Hypothalamus (tissue), 51 donors: ENCODE measurements at places on chromosomes 3 and 15.

DNA sequence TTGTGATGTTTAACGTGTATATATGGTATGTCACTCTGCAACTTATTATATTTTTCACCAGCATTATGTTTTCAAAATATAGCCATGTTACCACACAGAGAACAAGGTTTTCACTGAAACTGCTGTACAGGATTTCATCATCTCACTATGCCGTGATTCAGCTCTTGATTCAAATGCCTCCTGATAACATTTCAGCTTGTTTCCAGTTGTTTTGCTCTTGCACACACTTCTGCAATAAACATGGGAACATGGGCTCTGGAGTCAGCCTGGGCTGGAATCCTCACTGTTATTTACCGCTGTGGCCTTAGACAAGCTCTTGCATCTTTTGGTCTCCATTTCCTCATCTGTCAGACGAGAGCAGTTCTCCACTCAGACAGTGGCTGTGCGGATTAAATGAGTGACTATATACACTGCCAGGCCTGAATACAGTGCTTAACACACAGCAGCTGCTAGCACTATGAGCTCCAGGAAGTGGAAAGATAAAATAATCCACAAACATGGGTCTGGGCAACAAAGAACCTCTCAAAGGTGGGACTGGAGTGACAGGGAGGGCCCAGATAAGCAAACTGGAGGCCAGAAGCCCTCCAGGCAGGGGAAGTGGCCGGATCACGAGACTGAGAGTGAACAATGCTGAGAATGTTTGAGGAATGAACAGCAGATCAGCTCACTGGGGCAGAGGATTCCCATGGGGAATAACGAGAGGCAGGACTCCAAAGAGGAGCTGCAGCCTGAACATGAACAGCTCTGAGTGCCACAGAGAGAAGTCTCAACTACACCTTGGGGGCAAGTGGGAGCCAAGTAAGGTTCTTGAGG lies 17.7 kb downstream of the NTRK3 start:
- DNase-seq: no peak

DNA sequence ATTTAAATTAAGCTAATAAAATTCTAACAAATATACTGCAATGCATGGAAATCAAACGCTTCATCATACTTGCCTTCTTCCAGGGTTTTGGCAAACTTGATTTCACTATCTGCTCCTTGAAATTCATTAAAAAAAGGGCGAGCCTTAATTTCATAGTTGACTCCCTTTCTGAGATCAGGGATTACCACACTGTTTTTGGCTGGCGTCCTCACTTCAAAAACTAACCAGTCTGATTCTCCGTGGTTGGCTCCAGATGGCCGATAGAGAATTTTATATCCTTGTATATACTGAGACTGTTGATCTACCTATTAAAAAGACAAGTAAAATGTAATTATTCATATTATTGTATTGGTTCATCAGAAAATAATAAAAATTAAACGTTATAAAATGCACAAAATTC lies 1106.8 kb downstream of the ROBO1 start:
- no peak for DNase-seq

- DNase-seq: no peak
Observed at GRCh38 chr15:58558777-58559176, 127.0 kb downstream of the LIPC start.

- DNase-seq: no peak
Observed at GRCh38 chr3:178804606-178805005, 267.0 kb downstream of the ZMAT3 start.

DNA sequence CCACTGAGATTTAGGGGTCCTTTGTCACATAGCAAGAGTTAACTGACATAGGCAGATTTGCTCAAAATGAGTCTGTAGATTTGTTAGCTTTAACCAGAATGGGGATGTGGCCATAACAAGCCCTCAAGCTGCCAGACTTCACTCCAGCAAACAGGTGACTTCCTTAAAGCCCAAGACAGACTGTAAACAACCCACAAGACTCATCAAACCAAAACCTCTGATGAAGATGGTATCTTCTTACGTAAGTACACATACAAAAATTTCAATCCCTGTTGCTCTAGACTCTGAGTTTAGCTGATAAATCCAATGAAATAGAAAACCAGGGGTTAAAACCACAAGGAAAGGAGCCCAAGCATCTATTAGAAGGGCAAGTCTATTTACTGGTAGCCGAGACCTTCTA lies 18.2 kb upstream of the ZBTB20 start:
- no peak for DNase-seq

DNA sequence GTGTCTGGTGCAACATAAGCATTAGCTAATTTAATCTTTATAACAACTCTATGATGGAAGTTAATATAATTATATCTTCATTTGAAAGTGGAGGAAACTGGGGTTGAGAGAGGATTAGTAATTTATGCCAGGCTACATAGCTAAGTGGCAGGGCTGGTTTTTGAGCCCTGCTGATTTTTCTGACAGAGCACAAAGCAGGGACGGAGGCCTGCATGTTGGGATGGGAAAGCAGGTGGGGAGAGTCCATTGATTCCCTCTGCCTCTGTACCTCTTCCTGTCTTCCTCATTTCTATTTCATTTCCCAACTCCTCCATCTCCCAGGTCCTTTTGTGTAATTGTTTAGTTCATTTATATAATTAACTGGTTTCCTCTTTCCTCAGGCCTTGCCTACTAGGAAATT lies 251.6 kb upstream of the ZPLD1 start:
- DNase-seq: no peak

GRCh38 chr15:78393137-78393536 lies 44.9 kb upstream of the IREB2 start:
- no peak for DNase-seq

DNA sequence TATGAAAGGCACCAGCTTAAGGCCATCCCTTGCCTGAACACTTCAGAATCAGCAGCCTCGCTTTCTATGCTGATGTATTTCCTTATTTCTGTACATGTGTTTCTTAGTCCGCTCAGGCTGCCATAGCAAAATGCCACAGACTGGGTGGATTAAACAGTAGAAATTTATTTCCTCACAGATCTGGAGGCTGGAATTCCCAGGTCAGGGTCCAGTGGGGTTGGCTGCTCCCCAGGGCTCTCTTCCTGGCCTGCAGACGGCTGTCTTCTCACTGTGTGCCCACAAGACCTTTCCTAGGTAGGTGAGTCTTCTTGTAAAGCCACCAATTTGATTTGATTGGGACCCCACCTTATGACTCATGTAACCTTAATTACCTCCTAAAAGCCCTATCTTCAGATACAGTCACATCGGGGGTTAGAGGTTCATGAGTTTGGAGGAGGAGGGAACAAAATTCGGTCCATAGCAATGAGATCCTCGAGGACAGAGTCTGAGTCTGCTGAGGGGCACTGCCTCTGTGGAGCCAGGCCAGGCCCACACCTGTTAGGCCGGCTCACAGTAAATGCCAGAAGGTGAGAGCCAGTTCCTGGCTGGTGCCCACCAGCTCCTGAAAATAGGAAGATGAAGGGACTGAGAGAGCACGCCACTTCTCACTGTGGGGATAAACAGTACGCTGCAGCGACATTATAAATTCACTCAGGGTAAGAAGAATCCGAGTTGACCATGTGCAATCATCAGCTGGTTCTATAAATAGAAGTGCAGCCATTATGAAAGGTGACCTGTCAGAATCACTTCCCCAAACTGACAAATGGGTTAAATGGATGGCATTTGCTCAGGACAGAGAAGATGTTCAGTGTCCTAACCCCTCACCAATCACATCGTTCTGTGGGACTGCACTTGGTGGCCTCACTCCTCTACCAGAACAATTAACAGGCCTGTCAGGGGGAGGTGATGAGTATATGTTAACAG lies 41.1 kb downstream of the CTXND1 start:
- no peak for DNase-seq

DNA sequence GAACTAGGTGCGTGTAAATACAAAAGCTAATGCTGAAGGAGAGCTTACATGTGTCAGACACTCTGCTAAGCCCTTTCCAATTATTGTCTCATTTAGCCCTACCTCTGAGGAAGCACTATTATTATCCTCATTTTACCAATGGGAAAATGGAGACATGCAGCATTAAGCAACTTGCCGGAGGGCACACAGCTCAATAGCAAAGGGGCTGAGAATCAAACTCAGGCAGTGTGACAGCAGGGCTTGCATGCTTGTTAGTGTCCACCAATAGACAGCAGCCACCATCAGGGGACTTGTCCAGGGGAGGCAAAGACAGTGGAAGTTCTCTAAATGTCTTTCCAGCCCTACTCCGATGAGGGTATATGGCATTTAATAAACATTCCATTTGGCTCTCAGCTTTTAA lies 548.6 kb downstream of the MAGI1 start:
- no peak for DNase-seq

DNA sequence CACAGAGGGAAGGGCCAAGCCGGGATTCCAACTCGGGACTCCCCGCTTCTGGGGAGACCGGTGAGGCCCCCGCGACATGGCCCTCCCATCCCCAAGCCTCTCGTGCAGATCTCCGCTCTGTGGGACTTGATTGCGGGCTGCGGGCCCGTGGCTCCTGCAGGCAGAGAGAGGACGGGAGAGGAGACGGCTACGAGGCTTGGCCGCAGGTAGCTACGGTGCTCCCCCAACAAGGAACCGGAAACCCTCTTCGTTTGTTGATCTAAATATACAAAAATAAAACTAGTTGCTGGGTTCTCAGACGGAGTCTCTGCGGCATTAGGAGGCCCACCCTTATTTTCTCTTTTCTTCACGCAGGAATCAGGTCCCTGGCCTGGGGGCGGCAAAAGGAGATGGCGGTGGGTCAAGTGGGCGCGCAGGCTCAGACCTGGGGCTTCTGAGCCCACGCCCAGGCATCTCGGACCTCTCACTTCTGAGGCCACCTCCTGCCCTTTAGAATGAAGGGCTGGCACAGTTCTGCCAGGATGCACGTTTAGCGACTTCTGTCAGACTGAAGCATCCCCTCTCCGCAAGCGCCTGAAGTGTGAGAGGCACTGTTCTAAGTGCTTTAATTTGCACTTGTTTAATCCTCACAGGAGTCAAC lies 10.9 kb downstream of the GNB5 start:
- no peak for DNase-seq

DNA sequence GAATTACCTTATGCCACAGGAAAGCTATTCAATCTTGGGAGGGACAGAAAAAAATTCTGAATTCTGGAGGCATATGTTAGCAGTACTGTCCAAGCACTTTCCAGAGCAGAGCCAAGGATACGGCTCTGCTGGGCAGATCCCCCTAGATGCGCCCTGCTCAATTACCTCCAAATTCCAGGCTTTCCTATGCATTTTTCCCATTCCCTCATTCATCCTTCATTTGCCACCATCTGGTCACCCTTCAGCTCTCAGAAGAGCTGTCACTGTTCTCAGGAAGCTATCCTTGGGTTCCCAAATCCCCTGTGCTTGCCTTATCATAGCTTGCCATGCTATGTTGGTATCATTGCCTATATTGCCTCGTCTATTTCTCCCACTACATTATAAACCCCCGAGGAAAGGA lies 45.2 kb downstream of the RYK start:
- no peak for DNase-seq

GRCh38 chr3:56145410-56145809 lies 322.9 kb downstream of the ERC2 start:
- DNase-seq: no peak

GRCh38 chr15:97875025-97875512 lies 85.4 kb upstream of the ARRDC4 start:
- DNase-seq: no peak

GRCh38 chr3:45762647-45763302 lies 33.6 kb downstream of the SLC6A20 start:
- DNase-seq: no peak

- DNase-seq: no peak
Observed at GRCh38 chr15:50209809-50210208, 27.8 kb downstream of the SLC27A2 start.
